Muscle of arm (tissue), 14 donors: ENCODE measurements at places on chromosomes 12 and 14.

DNA sequence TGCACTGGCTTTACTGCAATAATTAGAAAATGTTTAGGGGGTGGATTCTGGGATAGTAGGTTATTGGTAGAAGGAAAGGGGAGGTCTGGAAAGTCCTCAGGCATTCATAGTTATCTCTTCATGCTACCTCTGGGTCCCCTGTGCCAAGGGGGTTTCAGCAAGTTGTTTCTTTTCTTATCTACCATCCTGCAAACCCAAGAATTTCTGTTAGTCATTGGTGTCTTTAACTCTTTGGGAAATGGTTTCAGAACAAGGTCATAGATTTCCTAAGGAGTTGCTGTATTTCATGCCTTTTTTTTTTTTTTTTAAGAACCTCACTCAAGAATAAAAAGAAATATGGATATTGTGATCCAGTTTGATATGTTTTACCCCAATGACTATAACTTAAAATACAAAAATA, 63.6 kb downstream of the SLC4A8 start:
- no peak for DNase-seq

DNA sequence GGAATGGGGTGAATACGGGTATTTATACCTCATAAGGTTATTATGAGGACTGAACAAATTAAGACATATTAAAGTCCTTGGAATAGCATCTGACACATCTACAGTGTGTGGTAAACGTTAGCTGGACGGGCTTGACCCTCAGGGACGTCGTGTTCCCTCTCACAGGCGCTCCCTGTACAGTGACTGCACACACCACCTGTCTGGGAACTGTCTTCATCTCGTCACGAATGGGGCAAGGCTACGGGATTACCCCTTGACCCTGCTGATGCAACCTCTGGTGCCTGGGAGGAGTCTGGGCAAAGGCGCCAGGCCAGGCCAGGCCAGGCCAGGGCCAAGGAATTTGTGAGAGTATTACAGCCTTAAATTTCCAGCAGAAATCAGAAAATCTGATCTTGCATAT, 191.1 kb downstream of the CALM1 start:
- no peak for DNase-seq

- no peak for DNase-seq
These were observed 79.9 kb upstream of the SSTR1 start for GRCh38 chr14:38127784-38128183.

DNA sequence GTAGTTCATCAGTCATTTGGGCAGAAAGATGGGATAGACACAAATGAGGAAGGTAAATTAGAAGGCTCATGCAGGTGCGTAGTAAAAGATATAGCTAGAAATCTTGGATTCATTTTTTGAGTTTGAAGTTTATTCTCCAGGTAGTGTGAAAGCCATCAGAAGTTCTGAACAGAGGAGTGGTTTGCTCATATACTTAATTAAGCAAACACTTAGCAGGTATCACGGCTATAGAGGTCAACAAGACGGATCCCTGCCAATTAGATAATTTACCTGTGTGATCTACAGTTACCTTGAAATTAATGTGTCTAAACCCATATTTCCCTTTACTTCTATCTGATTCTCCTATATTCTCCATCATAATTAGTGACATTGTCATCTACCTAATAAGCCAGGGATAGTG, 29.7 kb downstream of the PALS1 start:
- DNase-seq, result no peak

GRCh38 chr14:48665077-48665784, 920.9 kb downstream of the RPS29 start:
- DNase-seq, result no peak

DNA sequence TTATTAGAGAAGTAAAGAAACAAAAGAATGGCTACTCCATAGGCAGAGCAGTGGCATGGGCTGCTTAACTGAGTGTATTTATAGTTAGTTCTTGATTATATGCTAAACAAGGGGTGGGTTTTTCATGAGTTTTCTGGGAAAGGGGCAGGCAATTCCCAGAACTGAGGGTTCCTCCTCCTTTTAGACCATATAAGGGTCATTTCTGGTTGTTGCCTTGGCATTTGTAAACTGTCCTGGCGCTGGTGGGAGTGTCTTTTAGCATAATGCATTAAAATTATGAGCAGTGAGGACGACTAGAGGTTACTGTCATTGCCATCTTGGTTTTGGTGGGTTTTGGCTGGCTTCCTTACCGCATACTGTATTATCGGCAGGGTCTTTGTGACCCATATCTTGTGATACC, 40.1 kb downstream of the CCDC60 start:
- DNase-seq, result no peak

DNA sequence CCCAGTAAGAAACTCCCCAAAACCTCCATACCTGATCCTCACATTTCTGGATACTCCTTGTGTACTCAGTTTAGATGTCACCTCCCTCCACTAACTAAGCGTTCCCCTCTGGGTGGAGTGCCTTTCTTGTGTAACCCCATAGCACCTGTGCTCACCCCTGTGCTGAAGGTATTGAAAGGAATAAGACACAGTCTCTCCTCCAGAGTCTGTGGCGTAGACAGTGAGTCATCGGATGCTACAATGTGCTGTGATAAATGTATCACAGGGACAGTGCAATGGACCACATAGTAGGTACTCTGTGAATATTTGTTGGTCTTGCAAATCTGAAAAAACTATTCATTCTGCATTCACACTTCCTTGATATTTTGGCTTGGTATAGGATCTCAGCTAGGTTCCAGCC, 30.8 kb downstream of the TSPAN9 start:
- no peak for DNase-seq

- no peak for DNase-seq
These were observed 13.9 kb upstream of the ERC1 start for GRCh38 chr12:977156-977555.

DNA sequence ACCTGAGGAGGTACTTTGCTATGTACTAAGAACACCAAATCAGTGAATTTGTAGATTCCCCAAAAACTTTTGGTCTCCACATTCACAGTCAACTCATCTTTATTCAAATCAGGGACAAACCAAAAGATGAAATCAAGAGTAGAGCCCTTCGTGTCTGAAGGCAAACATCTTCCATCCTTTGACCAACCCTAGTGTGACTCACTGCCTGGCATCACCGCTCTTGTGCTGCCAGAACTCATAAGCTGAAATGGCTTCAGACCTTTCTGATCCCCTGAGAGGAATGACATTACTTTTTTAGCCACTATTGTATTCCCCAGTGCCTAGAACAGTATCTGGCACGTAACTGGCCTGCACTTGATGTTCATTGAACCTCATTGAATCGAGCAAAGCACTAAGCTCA, 50.1 kb downstream of the GOLGA5 start:
- no peak for DNase-seq

DNA sequence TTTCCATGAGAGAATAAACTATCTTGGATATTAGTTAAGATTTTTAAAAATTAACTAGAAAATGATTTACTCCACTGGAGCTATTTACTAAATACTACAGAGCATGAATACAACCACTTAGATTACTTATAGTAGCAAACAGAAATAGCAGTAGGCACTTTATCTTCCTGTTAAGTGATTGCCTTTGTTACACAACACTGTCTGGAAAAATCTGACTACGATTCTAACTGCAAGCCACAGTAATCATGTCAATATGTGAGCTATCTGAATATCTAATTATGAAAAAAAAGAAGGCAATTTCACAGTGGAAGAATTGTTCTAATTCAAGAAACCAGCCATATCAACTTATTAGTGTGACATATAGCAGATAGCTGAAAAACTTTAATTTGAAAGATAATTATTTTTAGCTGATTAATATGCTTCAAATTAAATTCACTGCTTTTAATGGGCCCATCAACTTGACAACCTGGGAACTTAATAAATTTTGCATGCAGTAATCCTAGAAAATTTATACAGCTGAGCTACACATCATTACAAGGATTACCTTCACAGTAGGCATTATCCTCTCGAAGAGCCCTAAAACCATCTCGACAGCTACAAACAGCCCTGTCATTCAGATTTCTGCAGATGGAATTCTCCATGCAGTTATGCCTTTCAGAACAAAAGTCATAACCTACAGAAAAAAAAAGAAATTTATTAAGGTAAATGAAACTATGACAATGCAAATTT, 172.8 kb downstream of the NELL2 start:
- DNase-seq, result no peak

GRCh38 chr14:24695265-24696241, 61.6 kb upstream of the GZMB start:
- no peak for DNase-seq

DNA sequence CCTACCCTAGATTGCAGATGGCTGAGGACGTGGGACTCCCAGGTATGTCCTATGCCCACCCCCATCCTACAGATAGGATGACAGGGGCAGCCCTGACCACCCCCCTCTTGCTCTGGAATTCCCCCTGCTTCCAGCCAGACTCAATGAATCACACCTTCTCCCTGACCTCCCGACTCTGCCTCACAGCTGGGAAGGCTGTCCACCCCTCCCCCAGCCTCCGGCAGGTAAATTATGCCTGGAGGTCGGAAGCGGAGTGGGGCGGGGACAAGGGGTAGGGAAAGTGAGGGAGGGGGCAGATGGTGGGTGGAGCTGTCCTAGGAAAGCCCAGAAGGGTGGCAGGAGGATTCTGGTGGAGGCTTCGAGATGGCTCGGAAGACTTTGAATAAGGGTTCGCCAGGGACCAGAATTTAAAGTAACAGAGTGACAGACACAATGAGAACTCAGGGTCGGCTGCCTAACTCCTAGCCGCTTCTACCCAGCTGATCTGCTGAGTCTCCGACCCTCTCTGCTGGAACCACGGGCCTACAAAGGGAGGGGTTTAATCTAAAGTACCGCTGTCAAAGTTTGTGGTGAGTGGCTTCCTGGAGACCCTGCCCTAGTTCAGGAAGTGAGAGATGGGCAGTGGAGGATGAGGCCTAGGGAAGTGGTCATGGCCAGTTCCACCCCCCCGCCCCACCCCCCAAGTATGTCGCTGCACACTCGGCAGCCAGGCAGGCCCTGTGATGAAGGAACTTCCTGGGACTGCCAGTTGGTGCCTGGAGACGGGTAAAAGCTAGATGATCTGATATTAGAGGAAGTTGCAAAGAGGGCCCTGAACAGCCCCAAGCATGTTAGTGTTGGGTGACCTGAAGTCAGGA, 4.2 kb downstream of the PLEKHG3 start:
- no peak for DNase-seq

GRCh38 chr14:99596772-99597171, 7.2 kb downstream of the CCDC85C start:
- no peak for DNase-seq

- no peak for DNase-seq
These were observed 364.3 kb upstream of the CCDC196 start for GRCh38 chr14:66121859-66122258.

DNA sequence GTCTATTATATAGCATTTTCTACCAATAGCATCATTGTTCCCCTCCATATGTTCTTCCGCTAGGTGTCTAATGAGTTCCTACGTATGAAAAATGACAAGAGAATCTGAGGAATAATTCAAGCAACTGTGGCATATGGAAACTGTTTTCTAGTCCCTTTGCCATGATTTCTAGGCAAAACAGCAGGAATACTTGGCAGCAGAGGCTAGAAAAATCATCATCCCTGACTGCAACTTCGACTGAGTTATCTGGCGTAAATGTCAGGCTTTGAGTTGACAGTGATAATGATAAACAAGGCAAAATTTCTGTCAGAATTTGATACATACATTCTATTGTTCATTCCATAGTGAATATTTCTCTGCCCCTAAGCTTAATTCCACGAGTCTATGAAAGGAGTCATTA, 572.8 kb upstream of the USP15 start:
- no peak for DNase-seq

- DNase-seq, result no peak
These were observed 359.8 kb downstream of the ATP23 start for GRCh38 chr12:58301038-58301729.

DNA sequence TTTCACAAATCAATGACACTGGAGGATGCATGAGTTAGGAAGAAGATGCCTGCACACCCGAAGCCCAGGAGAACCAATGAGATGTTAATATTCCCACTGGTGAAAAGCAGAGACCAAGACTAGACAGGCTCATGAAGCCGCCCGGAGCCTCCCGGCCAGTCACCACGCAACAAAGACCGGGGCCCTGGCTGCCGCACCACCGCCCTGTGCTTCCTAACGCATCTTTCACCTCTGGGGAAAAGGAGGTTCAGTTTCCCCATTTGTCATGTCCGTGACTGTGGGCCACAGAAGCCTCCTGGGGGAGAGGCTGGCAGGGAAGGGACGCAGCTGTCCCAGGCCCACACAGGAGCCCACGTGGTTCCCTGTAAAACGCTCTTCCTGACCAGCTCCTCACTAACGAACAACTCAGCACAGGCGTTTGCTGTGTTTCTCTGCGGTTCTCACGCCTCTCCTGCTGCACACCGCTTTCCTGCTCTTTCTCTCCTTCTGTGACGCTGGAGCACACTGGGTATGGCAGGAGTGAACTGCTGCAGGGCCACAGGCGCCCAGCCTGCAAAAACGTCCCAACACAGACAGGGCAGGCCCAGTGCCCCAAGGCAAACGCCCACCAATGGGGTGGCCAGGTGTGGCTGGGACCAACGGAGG, 10.8 kb downstream of the RIMBP2 start:
- DNase-seq, result no peak
